ENCODE measurements at places on chromosomes 5 and 9. TPM values are rescaled to one million over a fixed set of nuclear protein-coding genes. Genes with fewer than 3 reads are reported as not detected.

DNA sequence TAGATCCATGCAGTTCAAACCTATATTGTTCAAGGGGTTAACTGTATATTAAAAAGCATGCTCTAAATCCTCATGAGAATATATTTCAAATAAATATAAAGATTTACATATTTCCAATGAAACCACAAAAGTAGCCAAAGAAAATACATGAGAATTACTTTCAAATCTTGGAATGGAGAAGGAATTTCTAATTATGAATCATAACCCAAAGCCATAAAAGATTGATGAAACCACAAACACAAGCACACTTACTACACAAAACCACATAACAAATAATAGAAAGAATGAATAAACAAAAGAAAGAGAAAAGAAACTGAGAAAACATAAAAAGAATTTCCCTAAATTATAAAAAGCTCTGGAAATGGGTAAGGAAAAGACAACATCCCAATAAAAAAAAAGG lies 16.0 kb downstream of the ERP44 start:
- H3K4me3 ChIP-seq, result no peak overlapping the region
- H3K4me1 ChIP-seq, result no peaks in the 10 kb centered on the region
- no peaks in the 10 kb centered on the region for H3K27me3 ChIP-seq

The GABRB2 gene
- total RNA-seq, result not detected

The MLANA gene
- total RNA-seq, result not detected

GRCh38 chr5:174511714-174512253 lies 212.6 kb upstream of the MSX2 start:
- no peaks in the 10 kb centered on the region for H3K27me3 ChIP-seq
- H3K4me3 ChIP-seq, result no peak overlapping the region

The PCDHA9 gene
- not detected for total RNA-seq

DNA sequence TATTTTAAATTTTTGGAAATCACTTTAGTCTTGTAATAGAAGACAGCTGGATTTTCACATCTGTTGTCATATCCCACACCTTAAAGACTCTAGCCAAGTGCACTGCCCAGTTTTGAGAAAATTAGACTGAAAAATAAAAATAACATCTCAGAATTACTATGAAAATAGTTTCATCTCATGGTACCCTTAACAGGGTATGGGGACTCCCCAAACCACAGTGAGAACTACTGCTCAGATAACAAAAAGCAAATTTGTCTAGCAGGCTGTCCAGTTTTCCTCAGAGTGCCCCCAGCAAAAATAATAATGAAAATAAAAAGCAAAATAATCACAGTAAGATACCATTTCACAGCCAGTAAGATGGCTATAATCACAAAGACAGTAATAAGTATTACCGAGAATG lies 6.5 kb downstream of the UBQLN1 start:
- H3K27me3 ChIP-seq, result no peaks in the 10 kb centered on the region
- DNase-seq, result no peak
- H3K4me1 ChIP-seq, result no peaks in the 10 kb centered on the region
- H3K36me3 ChIP-seq, result no peaks in the 10 kb centered on the region
- no peak overlapping the region for H3K4me3 ChIP-seq

The PRUNE2 gene
- total RNA-seq, result 3.7 TPM

DNA sequence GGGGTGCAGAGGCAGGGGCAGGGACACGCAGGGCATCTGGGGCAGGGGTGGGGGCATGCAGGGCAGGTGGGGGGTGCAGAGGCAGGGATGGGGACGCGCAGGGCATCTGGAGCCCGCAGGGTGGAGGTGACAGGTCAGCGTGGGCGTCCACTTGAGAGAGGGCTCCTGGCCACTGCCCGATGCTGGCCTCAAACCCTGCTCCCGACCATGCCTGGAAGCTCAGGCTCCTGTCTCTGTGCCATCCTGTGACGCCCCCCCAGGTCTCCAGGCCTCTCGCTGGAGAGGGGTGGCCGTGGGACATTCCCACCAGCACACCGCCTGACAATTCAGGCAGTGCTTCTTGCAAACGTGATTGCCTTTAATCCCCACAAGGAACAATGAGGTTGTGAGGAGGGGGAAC lies 33.0 kb downstream of the ZDHHC11B start:
- H3K4me1 ChIP-seq, result no peaks in the 10 kb centered on the region
- no peaks in the 10 kb centered on the region for H3K27me3 ChIP-seq
- H3K27ac ChIP-seq, result no peak overlapping the region
- no peak for DNase-seq

The C5orf58 gene
- total RNA-seq, result not detected

The CYLC2 gene
- total RNA-seq, result not detected

DNA sequence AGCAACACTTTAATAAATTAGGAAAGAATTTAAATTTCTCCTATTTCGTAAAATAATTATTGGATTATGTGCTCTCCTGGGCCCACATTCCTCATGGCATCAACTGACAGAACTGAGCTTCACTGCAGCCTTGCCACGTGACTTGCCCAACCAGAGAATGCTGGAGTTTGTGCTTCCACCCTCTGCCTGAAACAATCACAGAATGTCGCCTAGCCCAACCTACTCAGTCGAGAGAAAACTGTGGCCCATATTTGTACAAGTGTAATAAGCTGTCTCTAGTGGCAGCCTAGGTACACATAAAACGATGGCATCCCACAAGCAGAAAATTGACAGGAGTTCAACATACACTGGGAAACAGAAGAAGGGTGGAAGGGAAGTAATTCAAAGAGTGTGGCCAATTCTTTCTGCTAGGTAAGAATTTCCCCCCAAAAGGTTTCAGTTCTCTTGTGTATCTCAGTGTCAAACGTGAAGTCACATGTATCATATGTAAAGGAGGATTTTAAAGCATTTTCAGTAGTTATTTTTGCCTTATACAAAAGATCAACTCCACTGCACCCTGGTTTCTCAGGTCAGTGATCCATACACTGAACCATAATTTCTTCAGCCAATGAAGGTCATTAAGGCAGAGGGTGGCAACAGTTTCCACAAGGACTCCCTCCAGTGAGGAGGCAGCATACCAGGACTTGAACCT lies 41.7 kb downstream of the ZNF608 start:
- peaks cover 69% of the 10 kb centered on the region for H3K4me1 ChIP-seq
- no peak overlapping the region for H3K4me3 ChIP-seq
- no peak for DNase-seq

The CTXN3 gene
- not detected for total RNA-seq
